ENCODE measurements at places on chromosomes 6 and 20.

DNA sequence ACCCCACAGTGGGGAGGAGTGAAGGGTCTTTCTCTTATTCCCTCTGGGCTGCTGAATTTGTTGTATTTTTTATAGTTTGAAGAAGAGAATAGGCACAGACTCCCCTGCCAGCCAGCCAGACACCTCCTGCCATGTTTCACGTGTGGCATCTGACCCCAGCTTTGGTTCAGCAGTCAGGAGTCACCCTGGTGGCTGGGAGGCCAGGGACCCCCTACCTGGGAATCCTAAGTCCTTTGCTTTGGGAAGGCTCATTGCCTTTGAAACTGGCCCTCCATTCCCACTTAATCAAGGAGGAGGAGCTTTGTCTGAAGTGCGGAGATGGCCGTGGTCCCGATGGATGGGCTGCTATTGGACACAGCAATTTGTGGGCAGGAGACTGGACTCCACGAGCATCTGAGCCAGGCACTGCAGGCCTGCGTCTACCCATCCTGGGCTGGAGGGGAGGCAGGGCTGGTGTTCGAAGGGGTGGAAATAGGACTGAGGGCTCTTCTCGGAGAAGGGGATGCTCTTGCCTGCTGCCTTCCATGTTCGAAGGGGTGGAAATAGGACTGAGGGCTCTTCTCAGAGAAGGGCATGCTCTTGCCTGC, 196.1 kb downstream of the DLL1 start:
- no peak for DNase-seq

- DNase-seq = no peak
These were observed 43.2 kb downstream of the LY86 start for GRCh38 chr6:6631534-6632276.

GRCh38 chr20:38423541-38423940, 11.6 kb downstream of the SNHG17 start:
- no peak for DNase-seq

DNA sequence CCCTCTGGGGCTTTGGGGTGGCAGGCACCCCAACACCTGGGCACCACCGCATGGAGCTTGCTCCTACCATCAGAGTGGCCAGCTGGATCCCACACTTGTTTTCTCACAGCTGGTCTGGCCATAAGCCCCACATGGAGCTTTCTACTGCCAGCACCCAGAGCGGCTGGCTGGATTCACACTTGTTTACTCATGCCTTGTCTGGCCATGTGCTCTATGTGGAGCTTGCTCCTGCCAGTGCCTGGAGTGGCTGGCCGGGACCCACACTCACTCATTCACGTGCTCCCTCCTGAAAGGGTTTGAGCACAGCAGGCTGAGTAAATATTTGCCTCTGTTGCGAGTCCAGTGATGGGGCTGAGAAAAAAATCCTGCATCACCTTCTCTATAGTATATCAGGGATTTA, 487.0 kb downstream of the CD109 start:
- DNase-seq = no peak

DNA sequence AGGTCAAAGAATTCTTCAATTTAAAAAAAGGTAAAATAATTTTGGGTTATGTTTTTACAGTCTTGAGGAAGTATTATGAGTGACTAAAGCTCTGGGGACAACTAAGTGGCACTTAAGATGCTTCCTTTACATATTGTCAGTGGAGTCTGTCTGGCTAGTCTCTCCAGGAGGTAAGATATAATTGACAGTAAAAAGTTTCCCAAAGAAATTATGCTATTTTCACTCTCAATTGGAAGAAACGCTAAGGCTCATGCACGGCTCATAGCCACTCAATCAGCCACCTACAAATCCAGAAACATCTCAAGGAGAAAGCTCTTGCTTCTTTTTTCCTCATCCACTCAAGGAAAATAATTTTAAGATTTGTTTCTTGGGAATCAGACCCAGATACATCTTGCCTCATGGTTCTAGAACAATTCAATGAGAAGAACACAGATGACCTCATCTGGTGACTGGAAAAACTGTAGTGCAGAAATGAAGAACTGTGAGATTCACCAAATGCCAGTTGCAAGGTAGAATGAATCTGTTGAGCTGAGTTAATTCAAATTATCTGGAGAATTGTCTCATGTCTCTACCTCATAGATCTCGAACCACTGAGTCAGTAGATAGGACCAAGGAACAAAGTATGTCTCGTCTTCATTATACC, 252.9 kb downstream of the TPBG start:
- DNase-seq = no peak

DNA sequence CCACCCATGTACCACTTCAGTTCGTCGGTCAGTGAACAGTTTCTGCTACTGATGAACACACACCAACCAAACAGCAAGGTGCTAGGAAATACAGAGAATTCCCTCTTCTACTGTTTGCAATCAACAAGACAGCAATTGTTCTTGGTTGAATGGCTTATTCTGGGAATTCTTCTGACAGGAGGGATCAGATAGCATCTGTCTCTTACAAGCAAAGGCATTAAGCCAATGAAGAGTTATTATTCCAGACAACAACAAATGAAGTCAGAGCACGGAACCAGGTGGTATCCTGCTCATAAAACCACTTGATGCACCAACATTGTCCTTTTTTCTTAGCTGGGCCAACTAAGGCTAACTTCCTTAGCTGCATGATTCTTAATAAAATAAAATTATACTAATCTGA, 37.8 kb downstream of the PTPRK start:
- no peak for DNase-seq

DNA sequence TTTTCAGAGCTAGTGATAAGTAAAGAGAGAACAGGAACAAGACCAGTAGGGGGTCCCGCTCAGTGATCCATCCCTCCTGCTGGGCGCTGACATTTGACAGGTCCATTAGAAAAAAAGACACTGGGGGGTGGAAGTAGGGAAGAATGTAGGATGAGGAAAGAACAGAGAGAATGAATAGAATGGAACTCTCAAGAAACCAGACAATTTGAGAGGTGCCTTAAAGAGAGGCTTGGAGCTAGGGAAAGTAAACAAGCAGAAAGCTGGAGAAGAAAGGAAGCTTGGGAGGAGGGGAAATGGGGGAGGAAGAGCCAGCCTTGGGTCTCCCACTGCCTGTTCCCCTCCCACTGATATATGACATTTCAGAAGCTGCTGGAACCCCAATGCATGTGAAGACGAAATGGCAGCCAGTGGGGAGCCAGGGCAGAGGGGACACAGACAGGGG, 8.4 kb downstream of the GABBR1 start:
- DNase-seq = no peak

DNA sequence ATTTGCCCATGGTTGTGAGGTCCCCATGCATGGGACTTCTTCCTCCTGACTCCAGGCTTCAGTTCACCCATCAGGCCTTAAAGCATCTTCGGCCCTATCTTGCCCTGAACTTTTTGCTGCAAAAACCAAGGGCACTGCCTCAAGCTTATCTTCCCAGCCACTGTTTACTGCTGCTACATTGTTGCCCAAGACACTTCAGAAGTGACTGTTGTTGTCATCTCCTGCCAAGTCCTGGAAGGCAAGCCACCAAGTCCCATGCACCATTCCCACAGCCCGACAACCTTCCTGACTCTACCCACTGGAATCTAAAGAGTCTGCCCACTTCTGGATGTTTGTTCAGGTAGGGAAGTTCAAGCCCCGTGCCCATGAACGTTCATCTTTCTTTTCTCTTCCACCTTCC, 12.4 kb downstream of the BANF2 start:
- DNase-seq = no peak

- DNase-seq = no peak
These were observed 126.1 kb upstream of the STXBP5 start for GRCh38 chr6:147078106-147078505.

DNA sequence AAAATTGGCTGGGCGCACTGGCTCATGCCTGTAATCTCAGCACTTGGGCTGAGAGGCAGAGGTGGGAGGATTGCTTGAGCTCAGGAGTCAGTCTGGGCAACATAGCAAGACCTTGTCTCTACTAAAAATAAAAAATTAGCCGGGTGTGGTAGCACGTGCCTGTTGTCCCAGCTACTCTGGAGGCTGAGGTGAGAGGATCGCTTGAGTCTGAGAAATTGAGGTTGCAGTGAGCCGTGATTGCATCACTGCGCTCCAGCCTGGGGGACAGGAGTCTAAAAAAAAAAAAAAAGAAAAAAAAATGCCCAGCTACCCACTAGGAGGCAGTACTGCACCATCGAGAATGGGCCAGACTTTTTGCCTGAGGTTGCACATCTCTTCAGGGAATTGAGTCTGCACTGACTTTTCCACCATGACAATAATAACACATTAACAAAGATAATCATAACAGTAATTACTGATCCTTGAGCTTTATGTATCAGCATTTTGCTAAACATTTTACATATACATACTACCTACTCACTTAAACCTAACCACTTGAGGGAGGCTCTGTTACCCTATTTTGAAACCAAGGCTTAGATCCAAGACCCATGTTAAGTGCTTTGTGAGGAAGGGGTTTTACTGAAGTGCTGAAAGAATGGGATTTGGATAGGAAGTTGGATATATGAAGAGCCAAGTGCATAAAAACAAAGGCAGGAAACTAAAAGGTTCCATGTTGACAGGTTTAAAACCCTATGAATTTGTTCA, 21.0 kb downstream of the SRSF3 start:
- DNase-seq = no peak

DNA sequence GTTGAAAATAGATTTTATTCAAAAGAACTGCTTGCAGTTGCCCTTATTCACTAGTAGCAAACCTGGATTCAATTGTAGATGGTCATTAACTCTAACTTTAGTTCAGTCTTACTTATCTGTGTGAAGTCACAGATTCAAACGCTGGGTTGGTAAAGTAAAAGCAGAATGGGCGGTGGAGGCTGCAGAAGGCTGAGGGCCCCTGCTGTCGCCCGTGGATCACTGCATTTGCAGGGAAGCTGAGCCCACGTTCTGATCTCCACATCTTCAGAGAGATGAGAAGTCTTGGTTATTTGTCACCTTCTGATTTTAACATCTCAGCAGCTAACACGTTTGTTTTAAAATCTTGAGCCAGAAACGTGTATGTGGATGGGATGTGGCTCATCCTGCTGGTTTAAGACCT, 75.1 kb downstream of the SNX9 start:
- no peak for DNase-seq

GRCh38 chr6:129635396-129636130, 74.4 kb downstream of the ARHGAP18 start:
- no peak for DNase-seq

DNA sequence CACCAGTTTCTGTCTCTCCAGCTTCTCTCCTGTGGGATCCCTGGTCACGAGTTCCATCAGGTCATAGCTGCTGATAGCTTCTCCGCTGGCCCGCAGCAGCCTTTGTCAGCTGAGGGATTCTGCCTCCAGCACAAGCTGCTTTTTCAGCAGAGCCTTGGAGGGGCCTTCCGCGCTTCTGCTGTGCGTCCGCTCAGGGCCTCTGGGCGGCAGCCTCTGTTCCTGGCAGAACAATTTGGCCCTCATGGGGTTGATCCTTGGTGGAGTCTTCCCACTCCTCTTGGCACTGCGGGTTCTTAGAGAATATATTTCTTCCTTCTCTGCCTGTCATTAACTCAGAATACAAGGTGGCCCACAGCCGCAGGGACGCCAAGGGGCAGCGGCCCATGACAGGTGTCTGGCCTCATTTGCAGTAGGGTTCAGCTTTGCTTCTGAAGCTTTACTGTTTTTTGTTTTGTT, 158.8 kb downstream of the DTNBP1 start:
- no peak for DNase-seq

DNA sequence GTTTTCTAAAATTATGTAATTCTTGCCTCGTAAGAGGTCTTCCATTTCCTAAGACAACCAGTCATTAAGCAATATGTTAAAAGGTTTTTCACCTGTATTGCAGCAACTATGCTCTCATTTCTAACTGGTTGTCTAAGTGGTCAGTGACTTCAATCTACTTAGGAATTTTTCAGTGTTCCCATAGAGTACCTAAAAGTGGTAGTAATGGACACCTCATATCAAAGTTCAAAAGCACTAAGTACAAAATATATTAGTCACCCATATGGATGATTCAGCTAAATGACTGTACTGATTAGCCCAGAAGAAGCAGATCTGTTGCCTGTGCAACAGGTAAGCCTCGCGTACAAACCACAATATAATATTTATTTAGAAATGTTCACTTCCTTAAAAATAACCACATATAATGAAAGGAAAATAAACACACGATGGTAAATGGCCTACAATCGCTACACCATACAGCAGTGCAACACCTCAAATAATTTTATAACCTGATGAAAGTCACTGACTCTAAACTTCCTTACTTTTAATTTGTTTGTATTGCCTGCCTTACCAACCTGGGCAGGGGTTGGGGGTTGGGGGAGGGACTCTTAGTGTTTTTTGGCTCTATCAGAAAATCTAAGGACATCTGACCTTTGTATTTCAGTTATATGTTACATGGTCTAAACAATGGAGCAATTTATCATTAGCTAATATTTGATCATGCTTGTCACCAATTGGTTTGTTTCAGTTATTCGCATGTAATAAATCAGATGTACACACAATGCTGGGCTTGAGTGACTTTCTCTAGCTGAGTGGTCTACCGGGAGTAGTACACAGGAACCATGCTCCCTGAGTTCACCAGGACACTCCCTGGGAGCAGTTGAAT, 105.9 kb downstream of the HIVEP2 start:
- DNase-seq = no peak

GRCh38 chr20:19543101-19543500, 215.0 kb upstream of the RIN2 start:
- DNase-seq = no peak

GRCh38 chr20:59645761-59646171, 41.4 kb downstream of the PHACTR3 start:
- DNase-seq = no peak

GRCh38 chr6:98576791-98577190, 257.6 kb upstream of the POU3F2 start:
- DNase-seq = no peak
